ENCODE measurements at places on chromosomes 11 and 22. TPM values are rescaled to one million over a fixed set of nuclear protein-coding genes. Genes with fewer than 3 reads are reported as not detected.

SCARF2 gene
- total RNA-seq, result 28.8 TPM

DNA sequence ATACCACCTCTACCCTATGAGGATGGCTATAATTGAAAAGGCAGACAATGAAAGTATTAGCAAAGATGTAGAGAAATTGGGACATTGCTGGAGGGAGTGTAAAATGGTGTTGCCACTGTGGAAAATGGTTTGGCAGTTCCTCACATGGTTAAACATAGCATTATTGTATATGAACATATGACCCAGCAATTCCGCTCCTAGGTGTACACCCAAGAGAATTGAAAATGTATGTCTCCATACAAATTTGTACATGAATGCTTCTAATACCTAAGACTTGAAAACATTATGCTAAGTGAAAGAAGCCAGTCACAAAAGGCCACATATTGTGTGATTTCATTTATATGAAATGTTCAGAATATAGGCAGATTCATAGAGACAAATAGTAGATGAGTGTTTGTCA lies 10.0 kb downstream of the SLCO2B1 start:
- no peak for DNase-seq

SLC22A9 gene
- total RNA-seq, result not detected

OTOG gene
- not detected for total RNA-seq

GRCh38 chr11:13462311-13462900 lies 616 bp downstream of the BTBD10 start:
- no peak for DNase-seq

DNA sequence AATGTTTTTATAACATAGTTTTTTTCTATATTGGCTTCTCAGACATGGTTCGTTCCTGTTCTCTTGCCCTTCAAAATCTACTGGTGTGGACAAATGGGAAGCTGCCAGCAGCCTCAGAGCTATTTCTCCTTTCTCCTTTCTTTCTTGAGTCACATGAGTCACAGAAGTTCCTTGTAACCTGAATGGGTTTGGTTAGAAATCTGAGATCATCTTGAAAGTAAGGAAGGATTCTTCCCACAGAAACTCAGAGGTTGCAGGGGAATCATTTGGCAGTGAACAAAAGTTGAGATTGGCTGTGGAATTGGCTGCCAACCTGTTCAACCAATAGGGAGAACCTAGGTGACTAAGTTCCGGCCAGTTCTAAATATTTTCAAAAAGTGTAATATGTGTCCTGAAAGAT lies 12.5 kb downstream of the PLET1 start:
- DNase-seq, result no peak

DNA sequence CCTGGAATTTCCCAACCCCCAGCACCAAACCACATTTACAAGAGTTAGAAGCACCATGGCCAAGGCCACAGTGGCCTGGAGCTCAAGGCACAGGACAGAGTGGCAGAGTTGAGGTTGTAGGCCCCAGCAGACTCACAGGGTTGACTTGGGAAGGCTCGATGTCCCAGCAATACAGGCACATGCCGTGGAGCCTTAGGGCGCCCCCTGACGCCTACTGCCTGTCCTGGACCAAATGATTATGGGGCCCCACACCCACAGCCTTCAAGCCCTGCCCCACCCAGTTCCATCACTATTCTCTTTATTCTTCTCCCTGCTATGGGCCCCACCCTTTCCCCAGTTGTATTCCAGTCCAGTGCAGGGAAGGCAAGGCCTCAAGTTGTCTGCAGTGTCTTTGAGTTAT lies at the start of gene CCDC179:
Gene CCDC179 (minus strand): TSS at position 234 of the 400 bp plus-strand sequence. CDS start 53 bp downstream, at position 181.
- no peak for DNase-seq

- DNase-seq, result no peak
These were observed 255.1 kb downstream of the DCDC1 start for GRCh38 chr11:31114442-31114841.

GRCh38 chr11:71245601-71246391 lies 6.6 kb downstream of the SHANK2 start:
- no peak for DNase-seq

DNA sequence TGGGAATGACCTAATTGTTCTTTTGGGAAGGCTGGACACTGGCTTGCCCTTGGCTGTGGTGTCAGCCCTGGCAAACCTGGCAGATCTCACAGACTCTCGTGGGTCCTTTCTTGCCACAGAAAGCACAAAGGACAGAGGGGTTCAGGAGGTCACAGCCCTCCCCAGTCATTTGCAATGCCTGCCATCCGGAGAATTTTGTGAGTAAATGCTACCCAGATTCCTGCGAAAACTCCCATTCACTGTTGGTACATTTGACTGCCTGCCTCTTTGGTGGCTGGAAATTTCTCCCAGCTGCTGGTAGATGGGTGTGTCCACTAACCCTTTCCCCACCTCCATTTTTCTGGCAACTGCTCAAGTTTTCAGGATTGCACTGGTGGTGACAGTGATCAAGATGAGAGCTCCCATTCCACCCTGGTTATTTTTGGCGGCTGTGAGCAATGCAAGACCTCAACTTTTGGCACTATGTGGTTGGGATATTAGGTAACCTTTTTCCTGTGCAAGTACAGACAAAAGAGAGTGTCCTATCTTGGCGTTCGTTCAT lies 155.7 kb downstream of the NAV2 start:
- DNase-seq, result peak; percentile 24

DNA sequence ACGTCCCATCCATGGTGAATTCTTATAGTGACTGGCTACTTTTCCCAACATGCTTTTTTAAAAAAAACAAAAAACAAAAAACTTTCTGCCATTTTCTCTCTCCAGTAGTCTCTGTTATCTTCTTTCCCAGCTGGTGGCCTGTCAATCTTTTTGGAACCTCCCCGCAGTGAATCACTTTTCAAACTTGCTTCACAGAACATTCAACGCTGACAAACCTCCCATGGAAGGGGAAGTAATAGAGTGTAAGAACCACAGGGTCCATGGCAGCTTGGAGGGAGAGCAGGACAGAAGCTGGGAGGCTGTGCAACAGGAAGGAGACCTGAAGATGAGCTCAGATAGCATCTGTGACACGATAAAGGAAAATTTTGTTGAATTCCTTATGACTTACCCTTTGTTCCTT lies 9.8 kb upstream of the CECR2 start:
- no peak for DNase-seq

DNA sequence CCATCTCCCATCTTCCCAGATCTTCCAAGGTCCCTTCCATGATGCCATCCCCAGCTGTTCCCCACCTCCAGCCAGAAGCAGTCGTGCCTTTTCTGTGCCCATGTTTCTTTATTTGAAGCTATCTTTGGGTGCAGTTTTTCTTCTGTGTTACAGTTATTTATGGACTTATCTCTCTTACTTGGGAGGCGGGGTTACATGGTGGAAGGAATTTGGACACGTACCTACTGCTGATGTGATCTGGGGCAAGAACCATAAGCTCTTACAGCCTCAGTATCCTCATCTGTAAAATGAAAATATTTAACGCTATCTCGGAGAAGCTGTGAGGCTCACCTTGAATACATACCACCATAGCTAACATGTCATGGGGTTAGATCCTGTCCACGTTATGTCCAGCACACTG lies 98.9 kb downstream of the ZBTB16 start:
- DNase-seq, result no peak

DNA sequence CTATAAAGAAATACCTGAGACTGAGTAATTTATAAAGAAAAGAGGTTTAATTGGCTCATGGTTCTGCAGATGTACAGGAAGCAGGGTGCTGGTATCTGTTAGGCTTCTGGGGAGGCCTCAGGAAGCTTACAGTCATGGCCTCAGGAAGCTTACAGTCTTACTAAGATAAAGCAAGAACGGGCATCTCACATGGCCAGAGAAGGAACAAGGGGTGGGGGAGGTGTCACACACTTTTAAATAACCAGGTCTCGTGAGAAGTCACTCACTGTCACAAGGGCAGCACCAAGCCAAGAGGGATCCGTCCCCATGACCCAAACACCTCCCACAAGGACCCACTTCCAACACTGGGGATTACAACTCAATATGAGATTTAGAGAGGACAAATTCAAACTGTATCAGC lies 192.8 kb upstream of the B3GAT1 start:
- DNase-seq, result no peak

DNA sequence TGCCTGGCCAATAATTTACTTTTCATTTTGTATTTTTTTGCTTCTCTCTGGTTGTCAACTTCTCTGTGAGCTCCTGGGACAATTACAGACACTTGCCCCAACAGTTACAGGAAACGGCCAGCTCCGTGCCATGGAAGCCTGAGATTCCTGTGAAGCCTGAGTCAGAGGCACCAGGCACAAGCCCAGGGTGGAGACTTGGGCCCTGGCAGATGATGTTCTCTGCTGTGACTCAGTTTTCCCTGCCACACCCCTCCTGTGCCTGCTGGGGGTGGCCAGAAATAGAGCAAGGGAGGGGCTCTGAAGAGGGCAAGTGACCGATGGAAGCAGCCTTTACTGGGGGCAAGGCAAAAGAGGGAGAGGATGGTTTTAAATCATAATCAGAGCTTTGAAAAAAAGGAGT lies 4.9 kb downstream of the ATP5MGL start:
- DNase-seq, result peak; percentile 64

DNA sequence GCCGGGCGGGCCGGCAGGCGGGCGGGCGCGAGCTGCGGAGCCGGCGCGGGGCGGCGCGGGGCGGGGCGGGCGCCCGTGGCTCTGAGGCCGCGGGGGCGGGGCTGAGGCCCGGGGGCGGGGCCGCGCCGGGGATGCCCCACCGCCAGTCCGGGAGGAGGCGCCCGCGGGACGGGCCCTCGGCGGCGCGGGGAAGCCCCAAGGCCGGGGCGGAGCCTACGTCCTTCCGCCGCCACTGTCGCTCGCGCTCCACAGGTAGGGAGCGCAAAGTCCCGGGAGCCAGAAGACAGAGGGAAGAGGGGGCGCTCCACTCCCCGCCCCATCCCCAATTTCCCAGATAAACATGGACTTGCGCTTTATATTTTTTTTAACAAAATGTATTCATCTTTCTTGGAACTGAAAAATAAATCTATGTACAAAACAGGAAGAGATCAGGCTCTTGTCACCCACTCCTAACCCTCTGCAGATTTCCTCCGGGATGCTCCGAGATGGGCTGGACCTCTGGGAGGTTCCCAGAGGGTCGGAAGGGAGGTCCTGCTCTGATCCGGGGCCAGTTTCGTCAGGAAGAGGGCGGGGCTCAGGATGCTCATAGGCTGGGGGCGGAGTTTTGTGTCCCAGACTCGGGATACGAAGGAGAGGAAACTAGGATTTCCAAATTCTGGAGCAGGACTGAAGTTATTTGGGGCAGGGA lies at the start of gene MAP4K2:
Gene MAP4K2 (minus strand): TSS at position 57 of the 688 bp plus-strand sequence. CDS start 65 bp downstream, outside the sequence.
- DNase-seq, result peak; percentile 95

- no peak for DNase-seq
These were observed 54.1 kb upstream of the RAB38 start for GRCh38 chr11:88229303-88229702.

DNA sequence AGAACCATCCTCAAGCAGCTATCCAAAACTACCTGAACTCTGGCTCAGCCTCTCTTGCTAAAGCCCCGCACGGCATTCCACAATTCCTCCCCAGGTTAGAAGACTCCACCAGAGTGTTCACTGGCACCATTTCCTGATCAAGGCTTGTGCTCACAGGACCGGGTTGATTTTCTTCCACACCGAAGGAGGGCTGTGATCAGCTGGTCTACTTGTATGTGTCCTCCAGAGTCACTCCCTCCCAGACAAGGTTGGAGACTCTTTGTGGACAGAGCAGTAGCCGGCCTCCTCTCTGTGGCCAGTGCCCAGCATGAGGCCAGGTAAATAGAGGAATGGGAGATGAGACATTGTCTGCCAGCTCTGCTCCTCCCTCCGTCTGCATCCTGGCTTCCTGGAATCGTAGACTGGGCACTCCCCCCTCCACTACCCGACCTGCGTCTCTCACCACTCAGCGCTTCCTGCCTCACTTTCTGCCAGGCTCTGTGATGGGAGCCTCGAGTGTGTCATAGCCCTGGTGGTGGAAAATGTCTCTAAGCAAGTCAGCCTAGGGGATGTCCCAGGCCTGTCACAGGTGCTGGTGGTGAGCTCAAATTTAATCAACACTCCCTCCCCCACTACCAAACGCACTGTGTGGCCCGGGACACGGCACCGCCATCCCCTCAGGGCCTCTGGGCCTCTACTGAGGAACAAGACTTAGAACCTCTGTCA lies 12.5 kb upstream of the TMPRSS6 start:
- DNase-seq, result no peak

CNIH2 gene
- 1.5 TPM for total RNA-seq

ENTHD1 gene
- total RNA-seq, result not detected

TBX1 gene
- total RNA-seq, result 1.5 TPM

GRCh38 chr11:44047931-44048431 lies at the start of gene ACCSL:
TSS of gene ACCSL (plus strand) at chr11:44047981. CDS start at chr11:44048037, 56 bp downstream.
- DNase-seq, result no peak

DNA sequence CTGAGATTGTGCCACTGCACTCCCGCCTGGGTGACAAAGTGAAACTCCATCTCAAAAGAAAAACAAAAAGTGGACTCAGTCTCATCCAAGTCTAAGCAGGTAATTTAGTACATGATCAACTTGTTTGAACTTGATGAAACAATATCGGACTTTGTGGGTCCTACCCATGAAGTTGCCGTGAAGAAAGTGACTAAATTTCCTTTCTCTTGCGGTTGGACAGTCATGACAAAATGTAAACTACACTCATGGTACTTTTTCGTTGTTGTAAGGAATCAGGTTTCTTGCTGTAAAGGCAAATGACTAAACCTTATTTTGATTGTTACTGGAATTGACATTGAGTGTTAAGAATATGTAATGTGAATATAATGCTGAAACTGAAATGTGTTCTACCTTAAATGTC lies 164.5 kb upstream of the PLET1 start:
- DNase-seq, result no peak

OR6A2 gene
- total RNA-seq, result not detected

DNA sequence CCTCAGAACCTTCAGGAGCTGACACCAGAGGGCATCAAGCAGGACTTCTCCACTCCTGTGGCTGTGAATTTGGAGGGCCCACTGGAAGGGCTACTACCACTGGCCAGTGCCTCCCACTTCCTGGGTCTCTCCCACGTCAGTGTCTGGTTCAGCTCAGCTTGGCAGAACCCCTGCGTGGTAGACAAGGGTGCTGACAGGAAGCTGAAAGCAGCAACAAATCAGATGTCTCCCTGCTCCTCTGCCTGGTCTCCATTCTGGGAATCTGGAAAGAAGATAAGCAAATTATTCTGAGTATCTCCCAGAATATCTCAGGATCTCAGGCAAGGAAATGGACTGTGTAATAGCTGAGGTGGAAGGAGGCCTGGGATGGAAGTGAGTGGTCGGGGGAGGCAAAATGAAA lies 61.5 kb downstream of the TMPRSS5 start:
- no peak for DNase-seq

- DNase-seq, result no peak
These were observed 26.3 kb upstream of the APLNR start for GRCh38 chr11:57263351-57263750.

- DNase-seq, result no peak
These were observed 688.3 kb upstream of the FAT3 start for GRCh38 chr11:91536366-91536765.

GRCh38 chr22:19769393-19769715 lies 8.8 kb downstream of the TBX1 start:
- no peak for DNase-seq

- no peak for DNase-seq
These were observed 402.3 kb upstream of the NARS2 start for GRCh38 chr11:78977009-78977408.

GRCh38 chr11:62012832-62013461 lies 45.5 kb upstream of the FTH1 start:
- DNase-seq, result no peak

OR56A1 gene
- total RNA-seq, result 0.07 TPM

CNTN5 gene
- total RNA-seq, result 2.3 TPM
